ENCODE measurements at places on chromosomes 7 and 10.

DNA sequence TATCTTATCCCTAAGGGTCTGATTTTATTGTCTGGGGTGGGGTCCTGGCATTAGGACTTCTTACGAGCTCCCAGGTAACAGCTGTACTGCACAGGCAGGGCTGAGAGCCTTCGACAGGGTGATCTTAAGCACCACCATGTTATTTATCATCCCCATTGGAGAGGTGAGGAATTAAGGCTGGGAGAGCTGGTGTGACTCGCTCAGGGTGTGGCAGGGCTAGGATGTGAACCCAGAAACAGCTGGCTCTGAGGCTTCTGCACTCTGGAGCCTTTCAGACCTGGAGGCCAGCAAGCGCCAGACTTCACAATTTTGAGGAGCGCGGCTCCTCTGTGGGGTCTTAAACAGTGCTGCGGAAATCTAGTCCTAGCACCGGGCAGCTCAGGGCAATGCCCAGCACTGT, 27.4 kb upstream of the NDST2 start:
- DNase-seq: no peak

DNA sequence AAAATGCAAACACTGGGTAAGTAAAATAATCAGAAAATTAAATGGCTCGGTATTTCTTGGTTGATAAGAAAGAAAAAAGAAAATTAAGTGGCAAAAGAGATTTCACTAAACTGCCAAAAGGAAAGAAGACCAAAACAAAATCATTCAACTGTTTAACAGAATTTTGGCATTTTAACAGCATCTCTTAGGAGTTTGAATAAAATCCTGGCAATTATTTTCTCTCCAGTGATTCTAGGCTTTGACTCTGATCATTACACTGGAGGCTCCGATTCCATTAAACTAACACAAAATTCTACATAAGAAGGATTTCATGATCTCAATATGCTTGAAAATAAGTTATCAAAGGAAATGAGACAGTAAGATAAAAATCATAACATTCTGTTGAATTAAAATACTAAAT, 62.3 kb downstream of the ARHGAP21 start:
- DNase-seq: no peak

GRCh38 chr10:26491276-26491675, 53.1 kb downstream of the APBB1IP start:
- DNase-seq: no peak

DNA sequence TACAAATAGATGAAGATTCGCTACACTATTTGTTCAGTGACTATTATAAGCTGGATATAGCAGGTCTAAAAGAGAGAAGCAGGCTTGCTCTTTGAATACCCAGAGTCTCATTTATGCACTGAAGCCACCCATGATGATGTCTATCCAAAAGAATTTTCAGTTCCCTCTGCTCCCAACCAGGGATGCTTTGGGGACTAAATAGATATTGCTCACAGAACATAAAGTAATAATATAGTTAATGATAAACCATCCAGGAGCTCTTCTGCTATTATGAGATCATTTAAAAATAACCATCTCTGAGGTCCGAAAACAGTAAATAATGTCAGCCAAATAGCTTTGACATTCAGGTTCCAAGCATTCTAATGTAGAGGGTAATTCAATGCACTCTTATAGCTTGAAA, 875.4 kb downstream of the SORCS3 start:
- no peak for DNase-seq

DNA sequence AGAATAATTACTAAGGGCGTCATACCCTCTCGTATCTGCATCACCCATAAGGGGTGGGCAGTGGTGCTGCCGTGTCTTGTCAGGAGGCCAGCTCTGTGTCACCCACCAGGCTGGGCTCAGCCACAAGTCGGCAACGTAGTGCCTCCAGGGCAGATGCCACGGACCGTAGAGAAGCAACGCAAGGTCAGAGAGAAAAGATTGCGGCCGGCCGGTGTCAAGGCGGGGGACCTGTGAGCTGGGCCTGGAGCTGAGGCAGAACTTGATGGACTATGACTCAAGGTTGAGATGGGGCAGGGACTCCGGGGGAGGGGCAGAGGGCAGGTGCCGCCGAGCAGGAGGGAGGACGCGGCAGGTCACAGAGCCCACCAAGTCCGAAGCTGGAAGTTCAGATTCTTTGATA, 29.5 kb downstream of the FOXK1 start:
- DNase-seq: no peak

DNA sequence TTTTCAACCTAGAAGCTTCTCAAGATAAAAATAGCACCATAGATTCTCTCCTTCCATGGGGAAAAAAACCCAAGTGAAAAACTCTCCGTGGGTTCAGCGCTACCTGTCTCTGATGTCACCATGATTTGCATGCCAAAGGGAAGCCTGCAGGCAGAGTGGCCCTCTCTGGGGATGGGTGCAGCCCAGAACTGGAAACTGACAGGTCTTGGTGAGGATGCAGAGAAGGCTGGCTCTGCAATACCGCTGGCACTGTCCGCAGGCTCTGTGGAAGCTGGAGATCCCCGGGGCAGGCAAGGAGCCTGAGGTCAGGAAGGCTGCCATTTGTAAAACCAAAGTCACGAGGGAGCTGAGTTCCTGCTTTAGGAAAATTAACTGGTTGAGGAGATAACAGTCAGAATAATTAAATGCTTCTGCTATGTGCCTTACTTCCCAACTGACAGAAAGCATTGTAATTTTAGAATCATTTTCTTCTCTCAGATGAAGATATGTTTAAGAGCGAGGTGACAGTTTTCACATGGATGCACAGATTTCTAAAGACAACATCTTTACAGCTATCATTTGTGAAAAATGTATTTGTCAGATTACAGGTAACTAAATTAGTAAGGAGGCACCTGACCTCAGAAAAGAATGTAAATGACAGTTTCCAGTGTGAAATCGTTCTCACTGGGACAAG, 731.5 kb upstream of the FZD8 start:
- DNase-seq: no peak

DNA sequence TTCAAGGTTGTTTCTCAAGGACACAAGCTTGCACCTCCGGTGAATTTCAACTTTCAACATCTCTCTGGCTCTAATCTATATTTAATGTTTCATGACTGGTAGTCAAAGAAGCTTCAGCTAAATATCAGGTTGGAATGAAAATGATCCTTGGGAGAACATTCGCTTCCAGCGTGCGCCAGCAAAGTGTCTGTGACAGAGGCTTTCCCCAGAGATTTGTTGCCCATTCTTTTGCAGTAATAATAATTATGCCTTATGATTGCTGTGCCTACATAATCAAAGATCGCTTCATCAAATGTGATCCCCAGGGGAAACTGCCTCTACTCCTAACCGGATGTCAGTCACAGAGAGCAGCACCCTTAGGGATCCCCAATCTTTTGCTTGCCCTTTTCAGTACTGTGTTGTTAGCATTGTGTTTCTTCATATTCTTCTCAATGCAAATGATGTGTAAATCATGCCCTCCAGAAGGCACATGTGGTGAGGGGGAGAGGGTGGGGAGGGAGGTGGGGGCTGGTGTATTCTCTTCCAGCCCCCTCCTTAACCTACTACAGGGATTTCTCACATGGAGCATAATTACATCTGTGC, 30.5 kb downstream of the FZD1 start:
- DNase-seq: no peak

GRCh38 chr10:118311505-118311904, 30.6 kb downstream of the FAM204A start:
- DNase-seq: no peak

- DNase-seq: no peak
These were observed 184.6 kb downstream of the ST7 start for GRCh38 chr7:117137868-117138267.

Data from hematopoietic multipotent progenitor cell (in vitro differentiated cells).